Activated T-helper 1 cell treated with Interleukin-2 at 50 U/mL for 16 hours (primary cell): ENCODE measurements at places on chromosomes 6 and 20.

DNA sequence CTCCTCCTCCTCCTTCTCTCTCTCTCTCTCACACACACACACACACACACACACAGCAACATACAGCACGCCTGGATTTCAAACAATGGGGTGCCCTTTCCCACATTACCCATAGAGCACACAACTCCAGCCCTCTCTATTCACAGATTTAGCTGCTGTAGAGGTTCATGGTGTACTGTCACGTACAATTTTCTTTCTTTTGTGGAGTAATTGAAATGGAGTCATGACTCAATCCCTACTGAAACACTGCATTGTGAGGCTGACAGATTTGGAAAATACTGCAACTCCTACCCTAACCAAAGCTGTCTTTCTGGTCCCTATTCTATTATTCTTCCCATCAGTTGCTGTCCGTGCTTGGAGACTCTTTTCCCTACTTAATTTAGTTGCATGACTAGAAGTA lies 166.9 kb downstream of the EDN1 start:
- no peak for DNase-seq

- no peak for DNase-seq
Measured at GRCh38 chr20:58485393-58485792, 29.8 kb downstream of the APCDD1L start.

GRCh38 chr6:33925210-33925609 lies 121.4 kb upstream of the MLN start:
- DNase-seq = no peak

DNA sequence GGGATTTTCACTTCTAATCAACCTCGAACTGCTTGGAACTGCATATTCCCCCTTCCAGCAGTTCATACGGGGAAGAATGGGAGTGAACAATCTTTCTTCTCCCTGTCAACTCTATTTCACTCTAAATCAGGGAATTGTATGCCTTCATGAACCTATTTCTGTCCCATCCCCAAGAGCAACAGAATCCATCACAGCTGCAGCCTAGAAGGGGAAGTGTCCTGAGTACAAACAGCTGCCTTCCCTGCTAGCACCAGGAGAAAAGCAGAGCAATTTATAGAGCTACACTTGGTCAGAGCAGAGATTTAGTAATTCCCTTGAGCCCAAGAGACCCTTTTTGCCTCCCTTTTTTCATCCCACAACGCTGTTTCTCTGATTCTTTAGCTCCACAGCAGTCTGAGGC lies 208.4 kb downstream of the ADGRG6 start:
- no peak for DNase-seq

- no peak for DNase-seq
Measured at GRCh38 chr20:49595811-49596561, 28.0 kb upstream of the PTGIS start.

- DNase-seq = no peak
Measured at GRCh38 chr6:41577356-41578216, 31.4 kb downstream of the FOXP4 start.
